ENCODE measurements at places on chromosomes 4 and X.

DNA sequence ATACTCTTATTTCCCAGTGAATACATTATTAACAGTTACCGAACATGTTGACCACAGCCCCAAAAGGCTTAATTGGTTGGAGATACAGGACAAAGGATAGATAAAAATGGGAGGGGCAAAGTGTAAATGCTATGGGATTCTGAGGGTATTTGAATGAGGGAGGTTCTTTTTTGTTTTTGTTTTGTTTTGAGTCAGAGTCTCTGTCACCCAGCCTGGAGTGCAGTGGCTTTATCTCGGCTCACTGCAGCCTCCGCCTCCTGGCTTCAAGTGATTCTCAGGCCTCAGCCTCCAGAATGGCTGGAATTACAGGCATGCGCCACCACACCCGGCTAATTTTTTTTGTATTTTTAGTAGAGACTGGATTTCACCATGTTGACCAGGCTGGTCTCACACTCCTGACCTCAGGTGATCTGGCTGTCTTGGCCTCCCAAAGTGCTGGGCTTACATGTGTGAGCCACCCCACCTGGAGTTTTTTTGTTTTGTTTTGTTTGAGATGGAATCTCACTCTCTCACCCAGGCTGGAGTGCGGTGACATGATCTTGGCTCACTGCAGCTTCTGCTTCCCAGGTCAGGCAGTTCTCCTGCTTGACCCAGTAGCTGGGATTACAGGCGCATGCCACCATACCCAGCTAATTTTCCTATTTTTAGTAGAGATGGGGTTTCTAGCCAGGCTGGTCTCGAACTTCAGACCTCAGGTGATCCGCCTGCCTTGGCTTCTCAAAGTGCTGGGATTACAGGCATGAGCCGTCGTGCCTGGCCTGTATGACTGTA lies 9.0 kb downstream of the UBE2K start:
- DNase-seq, result peak; percentile 42

GRCh38 chr4:84971319-84971932 lies 4.9 kb upstream of the WDFY3 start:
- DNase-seq, result peak; percentile 59

DNA sequence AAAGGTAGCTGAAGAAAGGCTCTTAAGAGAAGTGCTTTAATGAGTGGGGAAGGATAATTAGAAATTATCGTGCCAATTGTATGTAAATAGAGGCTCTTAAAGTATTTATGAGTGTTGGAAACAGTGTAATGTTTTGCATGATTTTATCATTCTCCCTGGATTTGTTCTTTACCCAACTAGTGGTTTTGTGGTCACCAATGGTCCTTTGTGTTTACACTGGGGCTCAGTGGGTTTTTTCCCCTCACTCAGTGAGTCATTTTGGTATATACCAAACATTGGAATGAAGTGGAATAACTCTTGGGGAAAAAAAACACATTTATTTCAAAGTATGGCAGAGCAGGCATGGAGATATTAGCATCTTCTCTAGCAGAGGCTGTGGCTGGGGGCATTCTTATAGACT lies 20.8 kb upstream of the LGI2 start:
- peak; percentile 15 for DNase-seq

DNA sequence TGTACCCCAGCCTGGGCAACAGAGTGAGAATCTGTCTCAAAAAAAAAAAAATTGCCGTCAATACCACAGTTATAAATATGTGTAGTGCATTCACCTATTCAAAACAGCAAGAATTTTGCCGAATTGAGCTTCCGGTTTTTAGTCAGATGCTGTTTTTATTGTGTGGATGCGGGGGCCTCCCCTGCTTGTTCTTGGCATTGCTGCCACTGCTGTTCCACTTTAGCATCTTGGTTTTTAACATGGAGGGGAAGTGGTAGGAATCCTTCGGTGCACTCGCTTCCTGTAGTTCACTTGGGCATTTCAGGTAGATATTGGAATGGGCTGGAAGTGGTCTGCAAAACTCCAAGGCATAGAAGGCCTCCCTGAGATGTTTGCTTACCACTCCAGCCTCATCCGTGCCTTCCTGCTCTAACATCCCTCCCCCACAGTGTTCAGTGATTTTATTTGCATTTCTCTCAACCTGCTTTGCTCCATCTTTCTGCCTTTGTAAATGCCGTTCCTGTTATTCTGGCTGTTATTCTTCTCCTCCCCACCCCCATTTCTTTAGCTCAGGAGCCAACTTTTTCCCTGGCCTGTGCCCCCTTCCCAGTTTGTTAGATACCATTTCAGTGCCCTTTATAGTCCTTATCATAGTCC lies 25.5 kb downstream of the MOB1B start:
- DNase-seq, result no peak

GRCh38 chrX:24485323-24485722 lies 20.2 kb downstream of the PDK3 start:
- DNase-seq, result no peak

DNA sequence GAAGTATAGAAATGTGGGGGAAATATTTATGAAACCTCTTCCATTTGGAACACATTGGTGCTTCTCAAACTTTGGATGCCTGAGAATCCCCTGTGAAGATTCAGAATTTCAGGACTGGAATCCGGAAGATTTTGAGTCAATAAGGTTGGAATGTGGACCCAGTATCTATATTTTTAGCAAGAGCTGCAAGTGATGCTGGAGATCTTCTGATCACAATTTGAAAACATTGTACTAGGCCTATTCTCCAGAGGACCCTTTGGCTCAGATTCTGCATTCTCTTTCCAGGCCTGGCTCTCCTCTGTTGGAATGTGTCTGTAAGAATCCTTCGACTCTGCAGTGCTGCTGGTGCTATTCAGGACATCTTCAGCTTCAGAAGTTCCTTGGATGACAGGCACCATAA lies 2.4 kb upstream of the PKD2 start:
- DNase-seq, result peak; percentile 89

DNA sequence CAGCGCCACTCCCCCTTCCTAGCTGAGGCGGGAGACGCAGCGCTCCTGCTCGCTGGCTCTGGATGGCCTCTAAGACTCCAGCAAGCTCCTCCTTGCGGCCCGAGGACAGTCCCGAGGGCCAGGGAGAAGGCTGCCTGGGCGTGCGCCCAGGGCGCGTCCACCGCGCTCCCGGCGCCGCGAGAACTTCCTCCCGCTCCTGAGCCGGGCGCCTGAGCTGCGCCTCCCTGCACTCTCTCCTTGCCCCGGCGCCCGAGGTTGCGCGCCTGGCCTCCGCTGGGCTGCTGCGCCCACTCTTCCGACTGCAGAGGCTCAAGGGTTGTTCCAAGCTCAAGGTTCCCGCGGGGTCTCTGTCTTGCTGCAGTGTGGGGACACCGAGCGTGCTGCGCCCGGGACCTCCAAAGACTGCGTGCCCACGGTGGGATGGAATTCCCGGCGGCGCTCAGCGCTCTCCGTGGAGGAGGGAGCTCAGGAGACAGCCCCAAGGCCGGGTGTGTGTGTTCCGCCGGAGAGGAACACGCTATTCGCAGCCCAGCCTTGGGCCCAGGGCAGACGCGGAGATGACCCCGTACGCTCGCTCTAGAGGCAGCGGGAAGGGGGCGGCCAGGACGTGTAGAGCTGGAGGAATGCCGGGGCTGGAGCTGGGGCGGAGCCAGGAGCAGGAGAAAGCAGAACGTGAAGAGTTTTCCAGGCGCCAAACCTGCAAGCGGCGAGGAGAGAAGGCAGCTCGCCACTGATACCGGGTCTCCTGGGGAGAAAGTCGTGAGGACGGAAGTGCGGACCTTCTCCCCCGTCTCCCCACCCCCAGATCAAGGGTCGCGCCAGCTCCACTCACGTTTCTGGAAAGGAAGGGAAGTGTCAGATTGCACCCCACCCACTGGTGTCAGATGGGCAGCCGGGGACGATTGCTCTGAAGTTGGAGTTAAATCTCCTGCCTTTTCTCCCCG lies at the start of gene ARHGAP6:
TSS of gene ARHGAP6 (minus strand) at position 753 of the 944 bp plus-strand sequence. CDS start 1,092 bp downstream, outside the sequence.
- peak; percentile 67 for DNase-seq

- DNase-seq, result peak; percentile 84
Observed at GRCh38 chr4:140233791-140234696, 80.1 kb upstream of the MAML3 start.

DNA sequence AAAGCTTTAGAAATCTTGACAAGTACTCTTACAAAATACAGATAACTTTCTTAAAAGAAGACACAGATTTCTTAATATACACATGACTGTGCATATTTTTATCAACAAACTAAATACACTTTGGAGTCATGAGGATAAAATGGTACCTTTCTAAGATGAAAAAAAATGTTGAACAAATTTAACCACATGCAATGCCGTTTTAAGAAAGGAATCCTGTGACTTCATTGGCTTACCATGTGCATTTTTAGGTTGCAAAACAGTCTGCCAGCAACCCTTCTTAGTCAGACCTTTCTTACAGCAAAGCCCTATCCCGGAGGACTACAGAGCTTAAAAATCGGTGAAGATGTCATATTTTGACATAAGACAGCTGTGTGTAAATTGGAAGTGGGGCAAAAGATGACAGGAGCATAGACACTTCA lies 51.7 kb downstream of the GASK1B start:
- peak; percentile 96 for DNase-seq

- peak; percentile 59 for DNase-seq
Observed at GRCh38 chr4:124431653-124432192, 280.8 kb downstream of the ANKRD50 start.

- DNase-seq, result no peak
Observed at GRCh38 chr4:127410644-127411043, 222.1 kb upstream of the INTU start.

Measured in fibroblast of skin of right biceps (primary cell).